ENCODE measurements at places on chromosomes 1 and 21. TPM values are rescaled to one million over a fixed set of nuclear protein-coding genes. Genes with fewer than 3 reads are reported as not detected.

GRCh38 chr21:41011098-41011731 lies 156.7 kb upstream of the BACE2 start:
- DNase-seq: no peak

- DNase-seq: no peak
Observed at GRCh38 chr1:77899647-77900320, 11.4 kb downstream of the NEXN start.

DNA sequence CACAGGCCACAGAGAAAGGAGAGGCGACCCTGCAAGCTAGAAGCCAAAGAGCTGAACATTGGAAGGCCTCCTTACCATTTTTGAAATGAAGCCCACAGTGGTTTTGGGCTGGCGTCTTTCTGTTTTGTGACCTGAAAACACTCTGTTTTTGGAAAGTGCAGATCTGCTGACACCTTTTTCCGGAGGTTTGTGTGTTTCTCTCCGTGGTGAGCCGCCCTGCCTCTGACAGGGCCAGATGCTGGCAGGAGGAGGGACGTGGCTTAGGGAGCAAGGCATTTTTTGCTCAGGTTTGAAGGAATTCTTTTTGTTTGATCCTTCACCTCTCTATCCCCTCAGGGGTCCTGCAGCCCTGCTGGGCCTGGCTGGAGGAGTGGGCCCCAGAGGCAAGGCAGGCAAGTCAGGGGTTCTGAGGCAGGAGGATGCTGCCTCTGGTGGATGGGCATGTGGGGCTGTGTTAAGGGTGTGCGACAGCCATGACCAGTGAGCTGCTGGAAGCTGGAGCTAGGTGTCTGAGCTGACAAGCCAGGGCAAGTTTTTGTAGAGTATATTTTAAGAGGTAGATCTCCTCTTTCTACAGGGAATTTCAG lies 133.8 kb downstream of the CAMTA1 start:
- DNase-seq: no peak

- no peak for DNase-seq
Observed at GRCh38 chr1:32890516-32891240, 4.4 kb downstream of the HPCA start.

DNA sequence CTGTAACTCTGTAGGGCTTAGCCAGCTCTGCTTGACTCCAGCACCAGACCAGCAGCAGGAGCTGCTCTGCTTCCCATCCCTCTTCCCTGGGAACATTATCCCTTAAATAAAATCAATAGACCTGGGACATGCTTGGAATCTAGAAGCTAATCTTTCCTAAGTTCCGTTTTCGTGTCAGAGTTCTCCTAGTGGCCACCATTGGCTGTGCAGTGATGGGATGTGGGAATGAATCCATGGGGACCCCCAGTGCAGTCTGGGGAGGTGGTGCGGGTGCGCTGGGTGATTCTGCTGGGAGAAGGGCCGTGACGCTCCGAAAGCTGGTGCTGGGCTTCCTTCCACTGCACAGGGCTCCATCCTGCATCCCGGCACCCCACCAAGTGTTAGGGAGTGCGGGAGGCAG lies 202.7 kb downstream of the CAMTA1 start:
- DNase-seq: no peak

GRCh38 chr1:51168936-51169335 lies 66.9 kb downstream of the C1orf185 start:
- DNase-seq: no peak

DNA sequence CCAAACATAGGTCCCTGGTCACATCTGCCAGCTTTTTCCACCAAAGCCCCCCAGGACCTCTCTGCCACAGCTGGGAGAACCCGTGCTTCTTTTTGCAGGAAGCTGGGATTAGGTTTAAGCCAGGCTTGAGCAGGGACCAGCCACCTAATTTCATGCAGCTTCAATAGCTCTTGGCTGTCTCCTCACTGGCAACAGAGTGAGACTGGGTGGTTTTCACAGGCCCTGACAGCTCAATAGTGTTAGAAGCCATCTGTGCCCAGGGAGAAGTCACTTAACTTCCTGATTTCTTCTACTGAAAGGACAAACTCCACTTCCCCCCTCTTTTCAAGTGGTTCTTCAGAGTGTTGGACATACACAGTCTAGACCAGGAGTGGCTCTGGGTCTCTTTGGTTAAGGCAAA lies 20.4 kb upstream of the SRSF4 start:
- no peak for DNase-seq

DNA sequence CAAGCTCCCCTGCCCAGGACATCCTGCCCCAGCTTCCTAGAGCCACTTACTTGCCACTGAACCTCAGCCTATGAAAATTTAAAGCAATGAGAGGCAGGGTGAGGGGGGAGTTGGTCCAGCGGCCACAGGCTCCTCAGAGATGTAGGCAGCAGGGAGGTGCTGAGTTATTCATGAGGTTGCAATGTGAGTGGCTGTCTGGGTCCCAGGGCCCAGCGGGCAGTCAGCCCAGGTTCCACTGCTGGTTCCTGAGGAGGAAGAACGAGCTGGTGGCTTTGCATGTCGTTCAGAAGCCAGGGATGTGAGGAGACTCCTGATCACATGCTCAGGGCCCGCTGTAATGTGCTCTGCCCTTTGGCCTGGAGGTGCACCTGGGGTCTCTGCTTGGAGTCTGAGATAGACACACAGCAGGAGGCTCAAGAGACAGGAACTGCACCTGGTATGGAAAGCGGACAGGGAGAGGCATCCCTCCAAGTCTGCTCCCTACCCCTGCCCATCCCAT lies at the start of gene KNCN:
Gene KNCN, minus strand, starts transcription at position 51 of the 499 bp plus-strand sequence. CDS start 432 bp downstream, outside the sequence.
- DNase-seq: no peak

DNA sequence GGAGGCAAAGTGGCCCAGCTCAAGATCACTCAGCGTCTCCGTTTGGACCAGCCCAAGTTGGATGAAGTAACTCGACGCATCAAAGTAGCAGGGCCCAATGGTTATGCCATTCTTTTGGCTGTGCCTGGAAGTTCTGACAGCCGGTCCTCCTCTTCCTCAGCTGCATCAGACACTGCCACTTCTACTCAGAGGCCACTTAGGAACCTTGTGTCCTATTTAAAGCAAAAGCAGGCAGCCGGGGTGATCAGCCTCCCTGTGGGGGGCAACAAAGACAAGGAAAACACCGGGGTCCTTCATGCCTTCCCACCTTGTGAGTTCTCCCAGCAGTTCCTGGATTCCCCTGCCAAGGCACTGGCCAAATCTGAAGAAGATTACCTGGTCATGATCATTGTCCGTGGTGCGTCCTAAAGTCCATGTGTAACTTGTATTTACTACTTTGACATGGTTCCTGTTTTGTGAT lies 2.7 kb downstream of the RBM15 start:
- DNase-seq: no peak

GRCh38 chr1:209659909-209660308 lies 7.7 kb upstream of the LAMB3 start:
- DNase-seq: no peak

- no peak for DNase-seq
Observed at GRCh38 chr21:28547766-28548165, 444.9 kb downstream of the LTN1 start.

NBPF3 gene
- 19.9 TPM for polyA plus RNA-seq

KPRP gene
- polyA plus RNA-seq: not detected
